Activated CD4-positive, alpha-beta T cell treated with anti-CD3 and anti-CD28 coated beads, Interleukin-2, amount 10 ng/mL, durations not matched to agents 7 days and 5 days (primary cell): ENCODE measurements at places on chromosomes 16 and 17.

DNA sequence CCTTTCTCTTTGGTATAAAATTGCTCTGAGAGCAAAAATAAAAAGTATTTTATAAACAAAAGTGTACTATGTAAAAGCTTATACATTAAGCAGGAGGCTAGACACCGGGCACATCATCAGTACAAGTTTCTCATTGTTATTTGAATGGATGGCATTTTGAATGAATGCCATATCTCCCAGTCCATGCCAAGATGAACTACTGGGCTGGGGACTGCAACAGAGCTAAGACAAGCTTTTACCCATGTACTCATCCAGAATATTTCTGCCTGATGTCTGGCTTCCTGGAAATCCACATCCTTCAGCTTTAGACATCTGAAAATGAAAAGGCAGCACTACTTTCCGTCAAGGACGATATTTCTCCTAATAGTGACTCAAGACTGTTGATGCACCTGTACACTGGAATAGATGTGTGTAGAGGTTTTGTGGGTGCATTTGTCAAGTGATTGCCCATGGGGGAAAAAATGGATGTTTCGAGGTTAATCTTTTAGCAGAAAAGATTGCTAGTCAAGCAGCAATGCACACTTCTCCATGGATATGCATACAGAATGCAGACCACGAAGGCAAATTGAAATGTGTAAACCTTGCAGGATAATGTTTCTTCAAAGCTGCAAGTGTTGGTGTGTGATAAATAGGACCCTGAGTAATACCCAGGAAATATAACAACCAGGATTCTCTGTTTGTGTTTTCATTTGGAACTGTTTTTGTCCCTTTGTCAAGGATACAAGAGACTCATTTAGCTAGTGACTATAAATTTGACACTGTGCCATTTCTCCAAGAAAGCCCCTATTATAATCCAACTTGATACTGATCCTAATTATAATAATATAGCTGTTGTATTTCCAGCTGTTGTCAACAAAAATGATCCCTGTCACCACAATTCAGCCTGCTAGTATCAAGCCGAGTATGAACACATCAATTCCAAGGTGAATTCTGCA, 173.8 kb downstream of the CDH8 start:
- no peak for DNase-seq

GRCh38 chr17:7001318-7001961, 5.6 kb downstream of the ALOX12 start:
- peak; percentile 50 for DNase-seq

DNA sequence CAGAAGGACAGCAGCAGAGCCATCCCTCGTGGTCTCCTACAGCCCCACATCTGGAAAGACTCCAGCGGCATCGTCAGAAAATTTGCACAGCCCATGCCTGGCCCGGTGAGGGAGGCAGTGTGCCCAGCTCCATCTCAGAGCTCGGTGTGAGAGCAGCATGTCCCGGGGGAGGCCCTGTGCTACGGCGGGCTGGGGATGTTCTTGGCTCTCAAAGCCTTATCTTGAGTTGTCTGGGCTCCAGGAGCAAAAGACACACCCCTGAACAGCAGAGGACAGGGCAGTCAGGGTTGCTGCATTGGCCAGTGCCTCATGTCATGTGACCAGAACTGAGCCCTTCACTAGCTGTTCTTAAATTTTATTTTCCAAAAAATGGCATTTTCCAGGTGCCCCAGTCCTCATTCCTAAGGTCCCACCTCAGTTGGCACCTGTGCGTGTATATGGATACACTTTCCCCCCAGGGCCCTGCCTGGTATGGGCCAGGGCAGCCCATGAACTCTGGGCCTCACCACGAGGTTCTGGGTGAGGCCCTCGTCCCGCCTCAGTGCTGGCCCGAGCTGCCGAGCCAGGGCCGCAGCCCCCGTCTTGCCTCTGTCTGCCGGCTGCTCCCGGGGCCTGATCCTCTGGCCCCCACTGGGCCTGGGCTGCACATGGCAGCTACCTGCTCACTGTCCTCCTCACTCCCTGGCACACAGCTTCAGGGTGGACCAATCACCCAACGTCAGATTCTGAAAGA, 3.0 kb downstream of the NUDT16L1 start:
- no peak for DNase-seq

- DNase-seq, result no peak
These were observed 4.2 kb downstream of the CYTH1 start for GRCh38 chr17:78777881-78778280.

GRCh38 chr17:75549246-75550138, 24.0 kb downstream of the LLGL2 start:
- DNase-seq, result no peak

DNA sequence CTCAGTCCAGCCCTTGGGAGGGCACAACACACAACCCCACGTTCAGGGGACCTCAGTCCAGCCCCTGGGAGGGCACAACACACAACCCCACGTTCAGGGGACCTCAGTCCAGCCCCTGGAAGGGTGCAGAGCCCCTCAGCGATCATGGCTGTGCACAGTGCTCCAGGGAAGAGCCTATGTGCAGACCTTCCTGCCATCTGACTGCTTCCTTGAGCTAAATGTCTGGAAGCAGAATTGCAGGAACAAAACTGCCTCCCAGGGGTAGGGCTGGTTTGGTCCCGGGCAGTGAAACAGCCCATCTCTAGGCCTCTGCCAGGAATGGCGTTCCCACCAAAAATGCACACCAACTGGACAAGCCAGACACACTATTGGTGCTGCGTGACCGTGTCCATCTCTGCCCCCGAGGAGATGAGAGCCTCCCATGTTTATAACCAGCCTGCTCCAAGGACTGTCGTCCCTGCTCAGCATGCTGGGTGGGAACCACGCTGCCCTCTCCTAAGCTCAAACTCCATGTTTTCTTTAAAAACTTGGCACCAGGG, 44.0 kb downstream of the ZNF276 start:
- DNase-seq, result no peak

DNA sequence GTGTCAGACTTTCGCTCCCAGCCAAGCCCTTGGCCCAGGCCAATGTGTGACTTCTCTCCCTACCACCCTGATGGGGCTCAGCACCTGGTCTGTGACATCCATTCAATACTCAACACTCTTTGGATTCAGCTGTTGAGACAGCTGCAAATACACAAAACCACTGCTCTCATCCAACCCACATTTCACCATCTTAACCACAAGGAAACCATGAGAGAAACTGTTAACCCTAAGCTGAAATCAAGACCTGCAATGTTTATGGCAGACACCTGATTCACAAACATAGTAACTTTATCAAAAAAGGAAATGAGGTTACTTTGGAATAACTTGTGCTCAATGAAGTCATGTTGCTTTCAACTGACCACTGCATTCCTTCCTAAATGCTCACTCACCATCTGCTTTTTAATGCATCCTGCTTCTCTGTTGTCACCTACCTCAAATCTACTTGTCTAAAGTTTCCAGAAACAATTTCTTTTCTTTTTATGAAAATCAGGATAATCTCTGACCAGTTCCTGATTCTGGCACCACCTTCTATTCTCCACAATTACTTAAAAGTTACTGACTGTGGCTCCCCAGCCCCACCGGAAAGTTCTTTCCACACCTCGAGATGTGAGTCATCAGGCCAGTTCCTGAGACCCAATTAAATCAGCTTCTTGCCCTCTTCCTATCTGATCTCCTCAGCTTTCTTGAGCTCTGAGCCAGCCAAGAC, 88.2 kb downstream of the NOG start:
- peak; percentile 35 for DNase-seq

GRCh38 chr16:50305441-50306061, 39.2 kb downstream of the ADCY7 start:
- no peak for DNase-seq

DNA sequence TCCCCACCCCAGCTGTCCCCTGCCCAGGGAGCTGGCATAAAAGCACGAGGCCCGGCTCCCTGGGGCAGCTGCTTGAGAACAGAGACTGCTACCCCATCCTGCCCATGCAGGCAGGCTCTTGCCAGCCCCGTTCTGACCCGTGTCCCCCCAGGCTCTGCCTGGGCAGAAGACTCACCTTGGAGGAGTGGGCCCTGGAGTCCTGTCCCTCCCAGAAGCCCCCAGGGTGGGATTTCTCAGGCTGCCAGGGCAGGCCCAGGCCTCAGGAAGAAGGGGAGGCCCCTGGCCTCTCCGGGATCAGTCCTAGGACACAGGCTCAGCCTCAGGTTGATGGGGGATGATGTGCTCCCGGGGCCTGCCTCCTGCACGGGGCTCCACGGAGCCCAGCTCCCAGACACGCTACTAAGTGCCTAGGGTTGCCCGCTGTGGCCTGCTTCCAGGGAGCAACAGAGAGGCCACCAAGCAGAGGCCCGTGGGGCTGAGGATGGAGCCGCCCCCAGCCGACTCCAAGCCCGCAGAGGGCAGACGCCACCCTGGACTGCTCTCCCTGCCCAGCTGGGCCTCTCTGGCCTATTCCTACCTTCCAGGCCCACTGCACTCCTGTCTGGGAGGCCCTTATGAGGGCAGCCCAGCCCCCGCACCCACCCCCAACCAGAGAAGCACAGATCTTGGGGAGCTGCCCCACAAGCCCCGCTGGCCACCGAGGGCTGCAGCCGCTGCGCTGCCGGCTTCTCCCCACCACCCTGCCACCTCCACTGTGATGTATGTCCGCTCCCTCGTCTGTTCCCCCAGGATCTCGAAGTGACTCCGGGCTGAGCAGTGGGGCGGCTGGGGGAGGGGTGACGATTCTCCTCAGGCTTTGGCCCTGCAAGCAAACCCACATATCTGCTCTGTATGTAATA, 1.7 kb downstream of the NME3 start:
- DNase-seq, result no peak

DNA sequence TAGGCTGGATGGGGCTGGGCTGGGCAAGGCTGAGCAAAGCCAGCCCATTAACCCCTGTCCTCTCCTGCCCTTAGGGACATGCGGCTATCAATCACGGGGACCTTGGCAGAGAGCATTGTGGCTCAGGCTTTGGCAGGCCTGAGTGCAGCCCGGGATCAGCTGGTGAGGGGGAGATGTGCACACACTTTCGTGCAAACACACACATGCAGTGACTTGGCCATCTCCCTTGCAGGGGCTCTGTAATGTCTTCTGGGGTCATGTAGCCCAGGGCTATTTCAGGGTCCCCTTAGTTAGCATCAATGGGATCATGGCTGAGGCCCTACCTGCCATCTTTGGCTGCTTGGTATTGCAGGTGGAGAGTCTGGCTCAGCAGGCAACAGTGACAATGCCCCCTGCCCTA, 6.9 kb downstream of the CARMIL2 start:
- DNase-seq, result no peak

DNA sequence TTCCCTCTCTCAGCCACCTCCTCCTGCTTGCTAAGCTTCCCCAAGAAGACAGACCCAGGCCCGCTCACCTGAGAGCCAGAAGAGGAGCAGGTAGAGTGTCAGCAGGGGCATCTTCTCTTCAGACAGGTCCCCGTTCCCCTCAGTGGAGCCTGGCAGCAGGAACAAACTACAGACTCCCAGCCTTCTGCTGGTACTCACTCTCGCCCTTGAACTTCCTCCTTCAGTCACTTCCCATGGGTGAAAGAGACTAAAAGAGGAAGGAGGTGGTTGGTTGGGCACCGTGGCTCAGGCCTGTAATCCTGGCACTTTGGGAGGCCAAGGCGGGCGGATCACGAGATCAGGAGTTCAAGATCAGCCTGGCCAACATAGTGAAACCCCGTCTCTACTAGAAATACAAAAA, at the start of gene CD300LF:
Gene CD300LF (minus strand): TSS at position 168 of the 400 bp plus-strand sequence. CDS start 57 bp downstream, at position 111.
- no peak for DNase-seq

DNA sequence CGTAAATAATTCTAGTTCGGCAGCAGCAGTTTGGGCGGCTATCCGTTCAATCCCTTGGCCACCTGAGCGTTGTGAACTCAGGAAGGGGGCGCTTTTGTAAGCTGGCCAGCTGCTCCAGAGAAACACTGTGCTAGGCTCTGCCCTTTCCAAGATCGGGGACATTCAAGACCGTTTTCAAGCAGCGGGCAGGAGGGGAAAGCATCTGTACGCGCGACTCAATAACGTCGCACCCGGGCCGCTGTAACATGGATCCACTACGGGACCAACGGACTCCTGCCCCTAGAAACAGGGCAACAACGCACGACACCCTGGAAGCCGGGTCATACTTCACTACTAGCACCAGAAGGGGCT, 463 bp downstream of the TOP2A start:
- no peak for DNase-seq

DNA sequence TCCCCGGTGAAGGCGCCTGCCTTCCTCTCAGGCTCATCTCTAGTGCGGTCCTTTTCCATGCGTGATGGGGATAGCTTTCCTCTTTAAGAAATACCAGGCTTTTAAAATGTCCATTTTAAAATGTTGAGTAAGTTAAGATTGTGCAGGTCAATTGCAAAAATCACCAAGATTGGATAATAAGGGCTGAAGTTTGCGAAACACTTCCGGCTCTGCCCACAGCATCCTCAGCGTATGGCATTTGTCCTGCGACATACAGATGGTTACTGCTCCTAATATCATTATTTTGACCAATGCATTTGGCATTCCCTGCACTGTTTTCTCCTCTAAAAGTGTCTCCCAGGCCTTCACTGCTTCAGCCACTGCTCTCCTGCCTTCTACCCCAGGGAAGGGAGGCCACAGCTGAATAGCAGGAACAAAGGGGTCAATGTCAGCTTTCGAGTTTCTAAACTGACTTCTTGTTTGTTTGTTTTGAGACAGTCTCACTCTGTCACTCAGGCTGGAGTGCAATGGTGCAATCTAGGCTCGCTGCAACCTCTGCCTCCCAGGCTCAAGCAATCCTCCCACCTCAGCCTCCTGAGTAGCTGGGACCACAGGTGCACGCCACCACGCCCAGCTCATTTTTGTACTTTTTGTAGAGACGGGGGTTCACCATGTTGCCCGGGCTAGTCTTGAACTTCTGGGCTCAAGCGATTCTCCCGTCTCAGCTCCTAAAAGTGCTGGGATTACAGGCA, 91.9 kb downstream of the CRISPLD2 start:
- no peak for DNase-seq

DNA sequence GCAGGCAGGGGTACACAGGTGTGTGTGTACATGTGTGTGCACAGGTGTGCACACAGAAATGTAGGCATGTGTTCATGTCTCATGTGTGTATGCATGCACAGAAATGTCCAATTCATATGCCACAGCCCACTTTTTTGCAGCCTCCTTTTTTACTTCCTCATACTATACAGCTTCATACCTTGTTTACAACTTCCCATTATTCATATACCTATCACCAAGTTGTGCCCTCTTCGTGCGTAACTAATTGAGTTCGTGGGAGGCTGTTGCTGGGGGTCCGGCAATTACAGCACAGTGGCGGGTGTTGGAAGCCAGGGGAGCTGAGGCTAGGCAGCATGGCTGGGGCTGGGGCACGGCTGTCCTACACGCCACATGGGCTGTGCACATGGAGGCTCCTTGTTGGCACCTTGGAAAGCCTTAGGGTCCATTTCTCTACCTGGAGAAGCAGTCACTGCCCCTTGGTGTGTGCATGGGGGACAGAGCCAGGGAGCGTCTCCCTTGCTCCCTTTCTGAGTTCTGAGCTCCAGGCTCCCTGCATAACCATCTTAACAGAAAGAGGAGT, 266.7 kb downstream of the ENGASE start:
- DNase-seq, result no peak

DNA sequence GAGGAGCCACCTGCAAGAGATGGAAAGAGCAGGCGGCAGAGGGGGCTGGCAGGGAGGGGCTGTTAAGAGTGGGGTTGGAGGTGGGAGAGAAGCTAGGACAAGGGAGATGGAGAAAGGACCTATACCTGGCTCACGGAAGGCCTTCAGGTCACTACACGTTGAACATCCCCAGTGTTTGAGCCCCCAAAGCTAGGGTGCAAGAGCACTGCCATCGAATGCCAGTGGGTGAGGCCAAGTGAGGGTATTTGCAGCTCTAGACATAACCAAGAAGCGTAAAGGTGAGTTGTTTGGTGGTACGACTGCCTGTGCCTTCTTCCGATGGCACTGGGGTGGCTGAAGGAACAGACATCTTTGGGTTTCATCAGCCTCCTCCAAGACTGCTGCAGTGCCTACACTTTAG, 17.0 kb upstream of the HERPUD1 start:
- no peak for DNase-seq
